ENCODE measurements at places on chromosomes 3 and 15. TPM values are rescaled to one million over a fixed set of nuclear protein-coding genes. Genes with fewer than 3 reads are reported as not detected.

HGD gene
- total RNA-seq: not detected

PSTPIP1 gene
- total RNA-seq: not detected

CPA3 gene
- not detected for total RNA-seq

DHX30 gene
- 68.0 TPM for total RNA-seq

GOLGA8G gene
- total RNA-seq: not detected

TMEM212 gene
- not detected for total RNA-seq

RTP3 gene
- total RNA-seq: not detected

GASK1A gene
- 0.11 TPM for total RNA-seq

CCDC13 gene
- 0.74 TPM for total RNA-seq

AMT gene
- 0.06 TPM for total RNA-seq

ALDH1A3 gene
- total RNA-seq: 141 TPM

MGA gene
- 36.2 TPM for total RNA-seq

PPP1R14D gene
- total RNA-seq: not detected

NEK11 gene
- total RNA-seq: 8.6 TPM
